Right renal cortex interstitium (tissue), 3 donors: ENCODE measurements at places on chromosomes 6 and 20.
A peak's percentile ranks its signal among the peaks of the same experiment; 100 is the strongest.

- DNase-seq = no peak
Observed at GRCh38 chr6:12115492-12115891, 103.4 kb downstream of the HIVEP1 start.

DNA sequence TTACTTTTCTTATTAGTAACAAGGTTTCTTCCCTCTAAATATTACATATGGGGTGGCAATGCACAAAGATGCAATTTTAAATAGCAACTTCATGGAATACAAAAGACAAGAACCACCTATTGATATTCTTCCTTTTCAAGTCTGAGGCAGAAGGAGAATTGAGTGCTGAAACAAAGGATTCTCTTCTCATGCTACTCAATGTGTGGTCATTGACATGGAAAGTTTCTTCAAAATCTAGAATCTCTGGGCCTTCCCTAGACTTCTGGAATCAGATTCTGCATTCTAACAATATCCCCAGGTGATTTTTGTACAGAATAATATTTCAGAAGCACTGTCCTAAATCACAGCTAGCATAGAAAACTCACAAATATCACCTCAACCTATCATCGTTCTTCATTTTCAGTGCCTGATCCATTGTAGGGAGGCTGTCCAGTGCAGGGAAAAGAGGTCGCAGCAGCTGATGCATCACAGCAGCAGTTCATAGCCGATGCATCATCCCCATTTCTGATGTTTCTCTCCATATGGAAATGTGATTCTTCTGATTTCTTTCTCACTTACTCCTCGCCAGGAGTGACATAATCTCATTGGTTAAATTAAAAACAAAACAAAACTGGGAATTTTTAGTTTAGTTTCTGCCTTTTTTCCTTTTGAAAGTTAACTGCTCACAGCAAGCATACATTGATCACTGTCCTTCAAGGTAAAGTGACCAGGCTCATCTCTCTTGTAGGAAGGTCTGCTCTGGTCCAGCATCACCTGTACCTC, 139.5 kb upstream of the FAM83B start:
- DNase-seq = no peak

DNA sequence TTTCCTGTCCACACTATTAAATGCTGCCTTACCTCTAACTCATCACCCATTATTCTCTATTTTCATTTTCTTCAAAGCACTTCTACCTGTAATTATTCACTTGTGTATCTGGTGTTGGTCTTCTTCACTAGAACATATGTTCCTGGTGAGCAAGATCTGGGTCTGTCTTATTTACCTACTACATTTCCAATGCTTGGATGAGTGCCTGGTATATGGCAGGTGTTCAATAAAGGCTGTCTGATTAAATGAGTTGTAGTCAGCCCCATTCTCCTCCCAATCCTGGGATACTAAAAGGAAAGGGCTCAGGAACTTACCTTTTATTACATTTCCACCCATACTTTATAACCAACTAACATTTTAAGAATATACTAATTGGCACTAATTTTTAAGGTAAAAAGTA, 61.0 kb downstream of the CEP162 start:
- DNase-seq = no peak

- DNase-seq = peak; percentile 45
Observed at GRCh38 chr6:6912817-6913744, 194.7 kb upstream of the RREB1 start.

- no peak for DNase-seq
Observed at GRCh38 chr20:53595018-53595378, 1.4 kb upstream of the ZNF217 start.

GRCh38 chr6:100467129-100468015, 2.7 kb upstream of the SIM1 start:
- DNase-seq = no peak

- DNase-seq = no peak
Observed at GRCh38 chr6:50699051-50699775, 14.1 kb upstream of the TFAP2D start.

GRCh38 chr20:56634735-56635385, 5.8 kb downstream of the TFAP2C start:
- no peak for DNase-seq

DNA sequence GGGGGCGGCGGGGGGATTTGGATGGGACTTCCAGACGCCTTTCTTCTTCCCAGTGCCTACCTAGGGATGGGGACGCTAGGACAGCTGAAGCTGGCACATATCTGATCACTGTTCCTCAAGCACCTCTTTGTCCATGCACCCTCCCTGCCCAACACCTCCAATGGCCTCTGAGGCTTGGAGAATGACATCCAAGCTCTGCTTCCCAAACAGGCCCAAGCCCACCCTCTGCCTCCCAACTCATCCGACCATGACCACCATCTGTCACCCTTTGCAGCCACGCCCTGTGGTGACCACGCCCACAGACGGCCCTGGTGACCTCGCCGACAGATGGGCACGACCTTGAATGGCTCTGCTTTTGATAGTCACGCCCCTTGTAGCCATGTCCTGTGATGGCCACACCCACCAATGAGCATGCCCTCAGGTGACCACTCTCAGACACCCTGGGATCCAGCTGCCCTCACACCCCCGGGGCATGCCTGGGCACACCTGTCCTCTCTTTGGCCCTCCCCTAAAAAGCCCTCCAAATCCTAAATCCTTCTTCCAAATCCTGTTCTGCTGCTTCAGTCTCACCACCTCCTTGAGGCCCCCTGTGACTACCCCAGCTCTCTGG, 51.0 kb downstream of the SSR1 start:
- DNase-seq = no peak

DNA sequence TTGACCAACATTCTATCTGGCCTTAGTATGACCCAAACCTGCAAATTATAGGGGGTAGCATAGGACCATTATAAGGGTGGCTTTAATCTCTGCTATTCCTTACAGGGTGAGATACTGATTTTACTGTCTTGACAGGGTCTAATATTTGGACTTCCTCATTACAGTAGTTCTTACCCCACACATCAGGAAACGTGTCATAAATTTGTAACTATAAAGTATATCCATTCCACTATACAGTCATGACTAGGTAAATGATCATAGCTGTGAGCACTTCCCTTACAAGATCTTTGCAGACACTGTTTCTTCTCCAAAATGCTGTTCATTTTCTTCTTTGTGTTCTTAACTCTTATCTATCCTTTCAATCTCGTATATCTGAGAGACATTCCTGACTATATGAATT, 518.7 kb upstream of the RNF217 start:
- DNase-seq = no peak

DNA sequence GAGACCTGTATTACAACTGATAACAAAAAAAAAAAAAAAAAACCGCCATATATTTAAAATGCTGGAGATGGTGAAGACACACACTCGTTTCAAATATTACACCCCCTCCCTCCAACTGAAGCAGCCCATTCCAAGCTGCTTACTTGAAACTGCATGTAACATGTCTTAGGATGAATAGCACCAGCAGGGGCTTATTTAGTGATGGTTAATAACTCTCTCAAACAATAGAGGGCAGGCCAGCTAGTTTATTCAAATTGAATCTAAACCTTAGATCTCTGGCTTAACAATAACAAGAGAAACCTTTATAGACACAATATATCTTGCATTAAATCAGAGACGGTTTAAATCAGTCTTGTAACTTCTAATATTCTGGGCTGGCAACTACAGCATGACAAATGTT, 9.3 kb upstream of the JPH2 start:
- no peak for DNase-seq

GRCh38 chr20:11047559-11047958, 373.8 kb upstream of the JAG1 start:
- DNase-seq = no peak

- DNase-seq = no peak
Observed at GRCh38 chr20:45993197-45993951, 15.3 kb upstream of the MMP9 start.

GRCh38 chr6:84775751-84776150, 11.4 kb upstream of the TBX18 start:
- no peak for DNase-seq

GRCh38 chr6:16582446-16583143, 178.7 kb downstream of the ATXN1 start:
- DNase-seq = no peak

DNA sequence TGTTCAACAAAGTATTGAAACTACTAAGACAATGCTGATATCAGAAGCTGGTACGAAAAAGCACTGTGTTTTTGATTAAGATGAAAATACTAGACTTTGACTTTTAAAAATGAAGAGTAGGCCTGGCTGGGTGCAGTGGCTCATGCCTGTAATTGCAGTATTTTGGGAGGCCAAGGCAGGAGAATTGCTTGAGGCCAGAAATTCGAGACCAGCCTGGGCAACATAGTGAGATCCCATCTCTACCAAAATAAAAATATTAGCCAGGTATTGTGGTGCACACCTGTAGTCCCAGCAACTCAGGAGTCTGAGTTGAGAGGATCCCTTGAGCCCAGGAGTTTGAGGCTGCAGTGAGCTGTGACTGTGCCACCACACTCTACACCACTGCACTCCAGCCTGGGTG, 43.4 kb downstream of the TIAM2 start:
- DNase-seq = no peak

- DNase-seq = no peak
Observed at GRCh38 chr6:134949927-134950326, at the start of gene ALDH8A1. ALDH8A1 (minus strand) TSS chr6:134950101; CDS start chr6:134950053, 48 bp downstream.

DNA sequence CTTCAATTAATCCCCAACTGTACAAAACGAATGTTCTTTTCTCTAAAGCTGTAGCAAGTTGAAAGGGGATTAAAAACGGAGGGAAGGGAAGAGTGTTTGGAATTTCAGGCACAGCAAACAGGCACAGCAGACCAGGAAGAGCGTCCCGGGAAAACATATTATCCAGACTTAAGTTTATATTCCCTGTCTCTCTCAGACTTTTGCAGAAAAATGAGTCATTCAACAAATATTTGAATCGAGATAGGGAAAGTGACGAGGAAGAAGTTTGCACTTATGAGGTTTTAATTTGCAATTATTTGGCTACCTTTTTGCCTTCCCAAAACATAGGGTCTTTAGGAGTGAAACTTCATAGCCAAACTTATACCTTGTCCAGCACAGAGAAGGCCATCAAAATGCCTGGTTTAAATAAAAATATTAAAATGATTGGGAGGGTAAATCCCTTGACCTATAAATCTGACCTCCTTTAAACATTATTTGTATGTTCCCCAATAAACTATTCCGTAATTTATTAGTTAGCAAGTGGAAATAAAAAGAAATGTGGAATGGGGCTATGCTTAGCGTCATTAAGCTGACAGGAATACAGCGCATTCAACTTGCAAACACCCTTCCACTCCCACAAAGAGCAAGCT, 16.0 kb downstream of the HFE start:
- no peak for DNase-seq

- DNase-seq = no peak
Observed at GRCh38 chr20:11267762-11268335, 594.0 kb upstream of the JAG1 start.

DNA sequence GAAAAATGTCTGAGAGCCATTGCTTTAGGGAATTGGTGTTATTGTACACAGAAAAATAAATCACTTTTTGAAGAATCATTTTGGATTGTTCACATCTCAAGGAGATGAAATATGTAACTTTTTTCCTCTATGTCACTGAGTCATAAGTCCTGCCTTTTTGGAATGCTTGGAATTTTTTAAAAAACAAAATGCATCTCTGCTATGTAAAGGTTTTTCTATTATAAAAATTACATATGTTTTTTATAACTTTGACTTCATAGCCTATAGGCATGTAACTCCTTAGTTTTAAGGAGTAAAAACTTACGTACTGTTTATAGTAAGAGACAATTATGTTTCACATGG, 8.7 kb downstream of the RNF144B start:
- DNase-seq = no peak
